ENCODE measurements at places on chromosomes 4 and X.

DNA sequence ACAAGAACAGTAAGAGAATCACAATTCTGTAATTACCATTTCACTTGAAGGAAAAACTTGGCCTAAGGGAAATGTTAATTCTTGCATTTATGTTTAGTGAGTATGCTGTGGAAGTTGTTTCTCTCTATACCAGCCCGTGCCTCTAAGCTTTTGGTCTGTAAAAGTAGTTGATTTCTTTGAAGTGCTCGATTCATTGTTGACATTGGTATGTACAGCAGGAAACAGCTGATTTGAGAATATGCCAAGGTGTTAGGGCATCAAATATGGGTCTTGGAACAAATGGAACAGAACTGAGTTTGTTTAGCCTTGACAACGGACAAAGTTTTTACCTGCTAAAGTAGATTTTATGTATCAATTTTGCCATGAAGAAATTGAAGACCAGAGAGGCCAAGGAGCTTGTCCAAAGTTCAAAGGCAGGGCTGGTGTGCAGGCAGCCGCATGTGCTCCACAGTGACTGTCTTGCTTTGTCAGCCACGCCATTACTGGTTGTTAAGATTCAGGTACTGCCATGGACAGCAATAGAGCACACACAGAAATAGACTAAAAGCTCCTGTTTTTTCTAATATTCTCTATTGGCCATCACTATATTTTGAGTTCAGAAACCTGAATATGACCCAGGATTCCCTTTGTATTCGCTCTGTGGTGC, 75.5 kb upstream of the TLR3 start:
- no peak for DNase-seq

- no peak for DNase-seq
Observed at GRCh38 chrX:2251211-2251610, 249.6 kb downstream of the DHRSX start.

DNA sequence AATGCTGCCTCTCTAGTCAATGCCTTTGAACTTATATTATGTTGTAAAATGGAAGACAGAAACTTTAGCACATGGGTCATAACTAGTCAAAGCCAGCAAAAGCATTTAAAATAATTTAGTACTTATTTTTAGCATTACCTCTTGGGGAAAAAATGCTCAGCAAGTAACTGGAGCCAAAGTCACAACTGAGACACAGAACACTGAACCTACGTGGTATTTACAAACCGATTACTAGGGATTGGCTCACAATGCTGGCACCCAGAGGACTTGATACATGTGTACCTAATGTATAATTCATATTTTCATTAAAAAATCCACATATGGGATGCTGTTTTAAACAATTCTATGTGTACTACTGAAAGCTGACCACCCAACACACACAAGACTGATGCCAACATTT, 38.4 kb downstream of the PHKA2 start:
- no peak for DNase-seq

- DNase-seq: no peak
Observed at GRCh38 chr4:168487282-168488035, 7.2 kb upstream of the DDX60L start.

- DNase-seq: no peak
Observed at GRCh38 chr4:4655901-4656300, 114.1 kb upstream of the STX18 start.

GRCh38 chr4:165208741-165209388, 1.5 kb downstream of the KLHL2 start:
- DNase-seq: peak; percentile 33

DNA sequence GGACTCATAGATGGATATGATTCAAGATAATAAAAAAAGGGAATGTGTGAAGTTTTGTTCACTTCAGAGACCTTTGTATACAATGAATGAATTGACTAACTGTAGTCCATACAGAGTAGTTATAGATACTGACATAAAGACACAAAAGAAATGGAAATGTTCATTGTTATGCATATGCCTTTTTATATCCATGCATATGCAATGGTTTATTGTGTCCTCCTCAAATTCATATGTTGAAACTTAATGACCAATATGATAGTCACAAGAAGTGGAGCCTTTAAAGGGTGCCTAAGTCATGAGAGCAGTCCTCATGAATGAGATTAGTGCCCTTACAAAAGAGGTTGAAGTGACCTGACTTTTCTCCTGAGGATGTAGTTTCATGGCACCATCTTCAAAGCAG, 467.5 kb upstream of the NDST4 start:
- no peak for DNase-seq

DNA sequence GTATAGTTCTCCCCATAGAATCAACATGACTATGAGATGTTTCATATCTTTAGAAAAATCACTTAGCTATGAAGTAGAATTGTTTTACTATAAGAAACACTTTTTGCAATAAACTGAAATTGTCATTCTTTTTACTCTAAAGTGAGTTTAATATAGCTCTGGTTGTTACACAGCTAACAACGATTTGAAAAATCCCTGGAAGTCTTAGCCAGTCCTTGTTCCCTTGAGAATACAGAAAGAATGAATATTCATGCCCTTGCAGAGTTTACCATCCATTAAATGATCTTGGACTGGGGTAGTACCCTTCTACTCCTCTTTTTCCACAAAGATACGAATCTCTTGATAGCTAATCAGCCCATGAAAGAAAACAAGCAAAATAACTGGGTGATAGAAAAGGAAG, 141.8 kb downstream of the JADE1 start:
- no peak for DNase-seq

GRCh38 chrX:69152417-69152841, 12.8 kb downstream of the PJA1 start:
- DNase-seq: no peak

DNA sequence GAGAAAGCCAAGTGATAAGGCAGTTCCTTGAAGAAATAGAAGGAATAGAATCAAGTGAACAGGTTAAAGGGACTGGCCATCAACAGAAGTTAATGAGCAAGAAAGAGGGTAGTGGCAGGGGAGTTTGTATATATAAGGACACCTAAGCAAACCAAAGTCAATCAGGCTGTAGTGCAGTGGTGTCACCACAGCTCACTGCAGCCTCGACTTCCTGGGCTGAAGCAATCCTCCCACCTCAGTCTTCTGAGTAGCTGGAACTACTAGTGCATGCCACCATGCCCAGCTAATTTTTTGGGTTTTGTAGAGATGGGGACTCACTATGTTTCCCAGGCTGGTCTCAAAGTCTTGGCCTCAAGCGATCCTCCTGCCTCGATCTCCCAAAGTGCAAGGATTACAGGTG, 15.9 kb downstream of the ACOT9 start:
- no peak for DNase-seq

- no peak for DNase-seq
Observed at GRCh38 chrX:63740382-63740781, 44.6 kb downstream of the ARHGEF9 start.

- DNase-seq: no peak
Observed at GRCh38 chr4:147108409-147108808, 162.7 kb upstream of the TTC29 start.

DNA sequence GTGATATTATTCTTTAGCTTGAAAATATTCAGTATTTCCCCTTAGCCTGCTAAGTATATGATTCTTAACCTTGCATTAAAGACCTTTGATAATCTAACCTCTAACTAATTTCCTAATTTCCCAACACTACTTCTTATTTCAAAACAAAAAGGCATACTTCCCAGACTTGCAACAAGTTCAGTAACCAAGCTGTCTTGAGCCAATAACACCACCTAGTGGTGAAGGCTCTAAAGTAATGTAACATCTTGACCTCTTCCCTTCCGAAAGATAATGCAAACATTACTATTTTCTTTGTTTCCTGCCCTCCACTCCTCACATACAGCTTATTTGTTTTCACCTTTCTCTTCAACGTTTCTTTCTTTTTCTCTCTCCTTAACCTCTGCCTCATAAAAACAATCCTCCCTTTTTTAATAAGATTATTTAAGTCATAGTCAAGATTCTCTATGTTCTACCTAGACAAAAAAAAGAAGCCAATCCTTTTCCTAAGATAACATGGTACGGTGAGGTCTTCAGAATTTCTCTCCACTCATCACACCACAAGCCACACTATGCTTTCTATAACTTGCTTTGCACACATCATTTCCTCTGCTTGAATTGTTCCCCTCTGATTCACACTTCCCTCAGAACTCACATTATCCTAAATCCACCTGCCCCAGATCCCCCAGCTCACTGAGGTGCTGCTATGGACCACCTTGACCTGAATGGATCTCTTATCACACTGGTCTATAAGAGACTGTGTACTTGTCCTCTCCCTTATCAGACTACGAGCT, 3.5 kb downstream of the FAT1 start:
- DNase-seq: no peak

- no peak for DNase-seq
Observed at GRCh38 chrX:153568451-153569011, 30.4 kb downstream of the CCNQ start.

DNA sequence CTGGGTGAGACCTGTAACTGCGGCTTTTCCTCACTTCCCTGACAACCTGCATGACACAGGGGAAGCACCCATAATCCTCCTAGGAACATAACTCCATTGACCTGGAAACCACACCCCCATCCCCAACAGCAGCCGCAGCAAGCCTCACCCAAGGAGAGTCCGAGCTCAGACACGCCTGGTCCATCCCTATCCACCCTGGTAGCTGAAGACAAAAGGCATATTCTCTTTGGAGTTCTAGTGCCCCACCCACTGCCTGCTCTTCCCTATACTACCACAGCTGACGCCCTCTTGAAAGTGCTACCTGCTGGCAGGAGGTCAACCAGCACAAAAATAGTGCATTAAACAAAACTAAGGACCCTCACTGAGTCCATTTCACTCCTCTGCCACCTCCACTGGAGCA, 1080.9 kb upstream of the IGFBP7 start:
- no peak for DNase-seq

- no peak for DNase-seq
Observed at GRCh38 chr4:1608196-1608820, 75.8 kb downstream of the FAM53A start.

DNA sequence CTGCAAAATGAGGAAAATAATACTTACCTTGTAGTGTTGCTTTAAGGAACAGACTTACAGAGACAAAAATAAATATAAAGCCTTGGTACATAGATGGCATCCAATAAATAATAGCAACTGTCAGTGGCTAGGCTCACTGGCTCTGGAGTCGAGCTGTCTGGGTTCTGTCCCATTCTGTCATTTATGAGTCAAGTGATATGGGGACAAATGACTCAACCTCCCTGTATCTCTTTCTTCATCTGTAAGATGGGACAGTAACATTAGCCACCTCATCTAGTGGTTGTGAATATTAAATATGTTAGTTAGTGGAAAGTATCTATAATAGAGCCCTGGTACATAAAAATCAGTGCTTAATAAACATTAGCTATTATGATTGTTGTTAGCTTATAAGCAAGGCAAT, 16.7 kb upstream of the GATB start:
- no peak for DNase-seq

DNA sequence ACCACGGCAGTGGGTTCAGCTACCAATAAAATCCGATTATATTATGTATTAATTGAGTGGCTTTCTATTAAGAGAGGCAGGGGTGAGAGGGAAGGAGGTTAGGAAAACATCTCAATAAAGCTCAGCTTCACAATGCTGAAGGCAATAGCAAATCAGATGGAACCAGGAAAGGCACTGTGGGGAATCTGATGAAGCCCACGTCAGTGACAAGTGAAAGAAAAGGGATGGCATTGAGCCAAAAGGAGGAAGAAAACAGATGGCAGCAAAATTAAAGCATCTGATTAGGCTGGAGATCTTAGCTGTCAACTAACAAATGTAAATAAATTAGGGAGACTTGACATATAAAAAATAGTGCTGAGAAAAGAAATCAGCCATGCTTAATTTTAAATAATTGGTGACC, 180.9 kb downstream of the RASL11B start:
- DNase-seq: no peak

DNA sequence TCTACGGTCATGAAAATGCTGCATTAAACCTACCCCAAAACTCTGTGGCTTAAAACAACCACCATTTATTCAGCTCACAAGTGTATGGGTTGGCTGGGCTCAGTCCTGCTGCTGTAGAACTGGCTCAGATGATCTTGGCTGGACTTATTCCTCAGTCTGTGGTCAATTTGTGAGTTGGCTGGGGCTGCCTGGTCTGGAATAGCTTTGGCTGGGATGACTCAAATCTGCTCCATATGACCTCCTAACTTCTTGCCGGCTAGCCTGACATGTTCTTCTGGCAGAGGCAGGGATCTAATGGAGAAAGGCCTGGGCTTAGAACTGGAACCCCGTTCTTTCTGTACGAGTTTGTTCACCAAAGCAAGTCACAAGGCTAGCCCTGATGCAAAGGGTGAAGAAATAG, 71.7 kb downstream of the CFAP299 start:
- DNase-seq: no peak

DNA sequence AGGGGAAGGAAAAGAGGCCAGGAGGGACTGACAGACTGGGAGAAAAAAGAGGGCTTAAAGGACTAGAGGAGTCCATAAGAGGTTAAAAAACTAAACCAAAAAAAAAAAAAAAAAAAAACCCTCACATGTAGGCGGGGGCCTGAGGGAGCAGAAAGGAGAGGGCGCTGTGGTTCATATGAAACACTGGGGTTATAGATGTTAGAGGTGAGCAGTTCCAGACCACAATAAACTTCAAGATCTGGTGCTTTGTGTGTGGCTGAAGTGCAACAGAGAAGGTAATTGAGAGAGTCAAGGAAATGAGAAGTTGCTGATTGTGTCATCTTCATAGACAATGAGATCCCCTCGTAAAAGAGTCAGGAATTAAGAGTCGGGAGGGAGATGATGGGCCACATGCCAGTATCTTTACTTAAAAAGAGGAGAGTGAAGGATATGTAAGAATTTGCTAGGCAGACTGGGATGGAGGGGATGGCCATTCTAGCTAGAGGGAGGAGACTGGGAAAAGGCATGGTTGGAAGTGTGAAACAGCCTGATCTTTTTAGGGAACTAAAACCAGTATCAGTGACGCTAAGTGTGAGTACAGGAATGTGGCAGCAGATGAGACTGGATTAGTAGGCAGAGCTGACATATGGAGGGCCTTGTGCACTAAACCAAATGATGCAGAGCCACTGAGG, 18.4 kb upstream of the OGT start:
- no peak for DNase-seq

GRCh38 chr4:47557255-47557654, 72.2 kb downstream of the ATP10D start:
- no peak for DNase-seq

- no peak for DNase-seq
Observed at GRCh38 chr4:165248102-165248501, 40.7 kb downstream of the KLHL2 start.

DNA sequence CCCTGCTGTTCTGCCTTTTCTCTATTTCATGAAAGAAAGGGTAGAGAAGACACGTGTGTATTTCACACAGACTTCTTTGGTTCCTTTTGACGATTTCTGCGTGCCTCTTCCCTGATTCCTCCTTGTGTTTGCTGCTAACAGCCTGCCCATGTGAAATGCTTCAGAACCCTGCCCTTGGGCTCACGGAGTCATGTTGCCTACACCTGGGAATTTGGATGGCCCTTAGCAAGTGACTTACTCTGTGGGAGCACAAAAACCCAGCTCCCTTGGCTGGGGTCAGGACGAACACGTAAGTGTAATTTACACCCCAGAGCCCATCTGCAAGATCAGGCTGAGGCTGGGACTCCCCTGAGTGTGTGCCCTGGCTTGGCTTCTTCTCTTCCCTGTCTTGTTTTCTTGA, 220.3 kb upstream of the BCOR start:
- no peak for DNase-seq

GRCh38 chr4:86181585-86181984, 178.3 kb downstream of the MAPK10 start:
- no peak for DNase-seq

- DNase-seq: no peak
Observed at GRCh38 chr4:41050116-41050515, 164.2 kb downstream of the APBB2 start.

- no peak for DNase-seq
Observed at GRCh38 chr4:6277139-6277802, 7.6 kb downstream of the WFS1 start.
